ENCODE measurements at places on chromosomes 11 and 22.
A peak's percentile ranks its signal among the peaks of the same experiment; 100 is the strongest.

DNA sequence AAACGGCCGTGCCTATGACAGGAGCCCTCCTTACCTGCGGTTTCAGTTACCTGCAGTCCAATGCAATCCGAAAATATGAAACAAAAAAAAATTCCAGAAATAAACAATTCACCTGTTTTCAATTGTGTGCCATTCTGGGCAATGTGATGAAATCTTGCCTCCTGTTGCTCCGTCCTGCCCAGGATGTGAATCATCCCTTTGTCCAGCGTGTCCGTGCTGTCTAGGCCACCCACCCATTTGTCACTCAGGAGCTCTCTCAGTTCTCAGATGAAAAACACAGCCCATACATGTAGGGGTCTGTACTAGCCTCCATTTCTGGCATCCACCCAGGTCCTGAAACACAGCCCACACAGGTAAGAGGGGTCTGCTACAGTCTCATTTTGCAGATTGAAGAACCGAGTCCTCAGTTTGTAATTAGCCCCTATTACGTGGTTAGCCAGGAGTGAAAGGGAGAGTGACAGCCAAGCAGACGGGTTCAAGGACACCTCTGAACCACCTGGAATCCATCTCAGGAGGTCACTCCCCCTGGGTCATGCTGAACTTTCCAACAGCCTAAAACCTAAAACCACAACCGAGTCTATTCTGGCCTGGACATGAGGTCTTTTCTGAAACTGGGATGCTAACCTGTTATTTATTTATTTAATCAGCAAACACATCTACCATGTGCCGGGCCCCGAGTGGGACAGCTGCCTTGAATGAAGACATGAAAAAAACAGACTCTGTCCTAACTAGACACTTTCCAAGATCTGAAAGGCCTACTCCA is 317.2 kb downstream of the SHANK2 start:
- no peak for DNase-seq

DNA sequence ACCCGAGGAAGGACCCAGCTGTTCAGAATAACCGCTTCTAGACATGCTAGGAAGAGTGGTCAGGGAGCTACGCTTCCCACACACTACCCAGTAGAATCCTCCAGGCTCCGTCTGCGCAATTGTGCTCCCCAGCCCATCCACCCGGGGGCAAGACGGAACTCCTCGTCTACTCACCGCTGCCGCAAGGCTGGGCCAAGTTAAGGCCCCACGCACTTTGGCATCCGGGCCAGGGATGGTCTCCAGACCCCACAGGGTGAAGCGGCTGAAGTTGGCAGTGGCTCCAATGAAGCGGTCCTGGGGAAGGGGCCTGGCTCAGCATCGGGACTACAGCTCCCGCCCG is 757 bp downstream of the RNASEH2C start:
- peak; percentile 65 for DNase-seq

- no peak for DNase-seq
Observed at GRCh38 chr11:122393209-122393860, 262.2 kb upstream of the UBASH3B start.

DNA sequence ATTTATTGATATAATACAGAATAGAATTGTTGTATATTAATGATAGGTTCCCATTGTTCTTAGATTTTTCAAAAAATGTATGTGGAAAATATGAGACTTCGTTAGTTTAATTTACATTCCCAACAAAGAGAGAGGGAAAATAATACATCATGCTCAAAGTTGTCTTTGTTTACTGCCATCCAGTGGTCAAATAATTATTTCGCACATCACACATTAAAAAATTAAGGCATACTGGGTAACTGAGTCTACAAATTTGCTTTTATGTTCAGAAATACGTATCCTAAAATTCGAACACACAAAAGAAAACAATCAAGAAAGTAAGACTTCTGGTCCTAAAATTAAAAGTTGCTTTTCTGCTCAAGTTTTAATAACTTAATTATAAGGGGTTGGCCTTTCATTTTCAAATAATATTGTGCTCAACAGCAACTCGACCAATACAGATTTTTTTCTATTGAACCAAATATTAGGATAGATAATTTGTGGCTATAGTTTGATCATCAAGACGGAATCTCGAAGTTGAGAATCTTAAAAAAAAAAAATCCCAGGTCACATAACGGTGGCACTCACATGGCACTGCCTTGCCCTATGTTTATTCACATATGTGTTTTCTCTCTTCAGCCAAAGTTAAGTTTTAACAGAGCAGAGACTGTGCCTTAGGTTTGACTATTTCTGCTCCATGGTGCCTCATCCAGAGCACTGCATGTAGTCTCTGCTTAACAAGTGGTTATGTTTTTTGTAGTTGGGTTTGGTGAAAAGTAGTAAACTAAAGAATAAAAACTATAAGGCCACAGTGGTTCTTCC is 12.3 kb downstream of the PDGFD start:
- DNase-seq = no peak

DNA sequence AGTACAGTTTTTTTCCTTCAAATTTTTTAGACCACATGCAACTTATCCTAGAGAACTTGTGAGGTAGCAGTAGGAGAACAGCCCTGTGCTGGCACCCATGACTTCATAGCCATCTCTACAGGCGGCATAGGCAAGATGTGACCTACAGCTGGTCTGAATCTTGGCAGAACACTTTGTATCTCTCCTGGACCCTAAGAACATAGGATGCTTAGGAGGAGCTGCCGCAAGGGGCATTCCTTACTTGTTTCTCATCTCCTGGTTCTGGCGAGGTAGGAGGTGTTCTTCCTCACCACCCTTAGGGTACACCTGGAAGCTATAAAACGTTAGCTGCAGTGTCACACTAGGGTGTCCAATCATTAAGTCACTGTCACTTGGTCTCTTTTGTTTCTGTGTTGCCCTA is 16.4 kb downstream of the CWC15 start:
- no peak for DNase-seq

DNA sequence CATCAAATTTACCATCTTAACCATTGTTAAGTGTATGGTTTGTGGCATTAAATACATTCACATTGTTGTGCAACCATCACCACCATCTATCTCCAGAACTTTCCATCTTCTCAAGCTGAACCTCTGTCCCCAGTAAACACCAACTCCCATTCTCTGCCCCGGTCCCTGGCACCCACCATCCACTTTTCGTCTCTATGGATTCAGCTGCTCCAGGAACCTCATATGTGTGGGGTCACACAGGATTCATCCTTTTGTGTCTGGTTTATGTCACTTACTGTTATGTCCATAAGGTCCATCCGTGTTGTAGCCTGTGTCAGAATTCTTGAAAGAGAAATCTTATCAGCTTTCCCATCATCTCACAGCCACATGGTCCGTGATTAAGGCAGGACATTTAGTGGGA is 16.3 kb downstream of the TSPAN32 start:
- no peak for DNase-seq

- DNase-seq = peak; percentile 14
Observed at GRCh38 chr11:69111624-69112542, 43.9 kb upstream of the SMIM38 start.

GRCh38 chr11:47249378-47249715 is 733 bp upstream of the ACP2 start:
- no peak for DNase-seq

DNA sequence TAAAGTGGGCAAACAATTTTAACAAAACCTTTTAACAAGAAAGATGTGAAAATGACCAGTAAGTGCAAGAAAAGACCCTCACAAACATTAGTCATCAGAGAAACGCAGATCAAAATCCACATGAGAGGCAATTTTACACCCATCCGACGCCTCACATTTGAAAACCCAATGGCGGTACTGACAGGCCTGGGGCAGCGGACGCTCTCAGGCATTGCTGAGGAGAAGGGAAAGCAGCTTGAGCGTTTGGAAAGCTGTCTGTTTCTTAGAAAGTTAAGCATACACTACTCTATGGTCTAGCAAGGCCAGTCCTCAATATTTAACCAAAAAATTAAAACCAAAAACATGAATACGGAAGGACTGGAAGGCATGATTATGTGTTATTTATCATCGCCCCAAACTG is 2.0 kb upstream of the KRTAP5-8 start:
- no peak for DNase-seq

DNA sequence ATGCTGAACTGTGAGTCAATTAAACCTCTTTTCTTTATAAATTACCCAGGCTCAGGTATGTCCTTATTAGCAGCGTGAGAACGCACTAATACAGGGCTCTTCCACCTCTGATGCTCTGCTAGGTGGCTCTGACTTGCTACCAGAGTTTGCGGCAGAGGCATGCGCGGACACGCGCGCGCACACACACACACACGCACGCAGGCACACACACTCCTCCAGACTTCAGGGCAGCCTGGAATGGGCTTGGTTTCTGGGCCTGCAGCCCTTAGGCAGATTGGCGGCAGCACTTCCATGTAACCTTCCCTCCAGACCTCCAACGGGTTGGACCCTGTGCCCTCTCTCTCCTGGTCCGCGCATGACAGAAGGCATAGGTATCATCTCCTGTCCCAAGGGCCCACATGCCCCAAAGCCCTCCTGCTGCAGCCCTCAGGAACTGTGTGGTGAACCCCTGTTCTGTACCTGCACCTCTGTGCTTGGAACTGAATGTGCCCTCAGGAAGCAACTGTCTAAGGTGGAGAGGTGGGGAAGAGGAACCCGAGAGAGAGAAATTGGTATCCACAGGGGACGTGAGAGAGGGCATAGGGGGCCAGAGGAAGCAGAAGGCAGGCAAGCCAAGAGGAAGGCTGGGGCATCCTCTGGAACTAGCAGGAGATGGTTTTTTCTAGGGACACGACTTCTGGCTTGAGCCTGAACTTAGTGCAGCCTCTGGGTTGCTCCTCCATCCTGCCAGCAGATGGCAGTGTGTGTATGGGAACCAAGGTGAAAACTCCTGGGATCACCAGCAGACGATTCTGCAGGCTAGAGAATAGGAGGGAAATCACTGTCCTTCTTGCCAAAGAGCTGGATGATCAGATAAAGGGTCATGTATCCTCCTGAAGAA is 23.4 kb upstream of the RIC3 start:
- DNase-seq = peak; percentile 69

Measured in mucosa of descending colon (tissue), 3 donors.